KG1 (cell line): ENCODE measurements at places on chromosomes 4 and X.

- DNase-seq, result no peak
Measured at GRCh38 chr4:108372681-108373080, 203.9 kb upstream of the LEF1 start.

DNA sequence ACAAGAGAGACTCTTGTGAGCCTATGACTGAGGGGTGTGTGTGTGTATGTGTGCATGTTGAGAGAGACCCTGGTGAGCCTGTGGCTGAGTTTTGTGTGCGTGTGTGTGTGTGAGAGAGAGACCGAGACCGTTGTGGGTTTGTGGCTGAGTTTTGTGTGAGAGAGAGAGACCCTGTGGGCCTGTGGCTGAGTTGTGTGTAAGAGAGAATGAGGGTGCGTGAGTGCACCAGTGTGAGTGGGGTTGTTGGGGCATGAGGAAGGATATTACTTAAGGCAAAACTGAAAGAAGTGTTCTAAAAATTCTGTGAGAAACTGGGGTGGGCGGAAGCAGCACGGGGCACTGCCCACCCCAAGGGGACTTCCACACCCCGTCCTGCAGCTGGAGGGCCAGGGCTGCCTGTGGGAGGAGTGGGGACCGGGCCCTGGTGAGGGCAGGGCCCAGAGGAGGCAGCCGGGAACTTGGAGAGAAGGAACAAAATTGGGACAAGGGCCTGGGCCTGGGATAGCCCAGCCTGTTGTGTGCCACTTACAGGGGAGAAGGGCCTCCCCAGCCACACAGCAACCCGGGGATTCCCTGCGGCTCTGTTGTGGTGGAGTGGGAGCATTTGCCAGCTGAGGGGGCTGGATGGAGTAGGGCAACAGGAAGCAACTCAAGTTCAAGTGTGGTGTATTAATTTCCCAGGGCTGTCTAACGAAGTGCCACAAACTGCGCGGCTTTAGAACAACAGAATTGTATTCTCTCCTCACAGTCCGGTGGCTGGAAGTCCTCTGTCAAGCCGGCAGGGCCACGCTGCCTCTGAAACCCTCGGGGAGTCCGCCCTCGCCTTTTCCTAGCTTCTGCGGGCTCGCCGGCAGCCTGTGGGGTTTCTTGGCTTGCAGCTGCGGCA is 22.1 kb downstream of the TMEM131L start:
- DNase-seq, result no peak

GRCh38 chr4:152454398-152455011 is 81.4 kb downstream of the FBXW7 start:
- DNase-seq, result no peak

- no peak for DNase-seq
Measured at GRCh38 chrX:19372547-19373331, 29.0 kb downstream of the PDHA1 start.

DNA sequence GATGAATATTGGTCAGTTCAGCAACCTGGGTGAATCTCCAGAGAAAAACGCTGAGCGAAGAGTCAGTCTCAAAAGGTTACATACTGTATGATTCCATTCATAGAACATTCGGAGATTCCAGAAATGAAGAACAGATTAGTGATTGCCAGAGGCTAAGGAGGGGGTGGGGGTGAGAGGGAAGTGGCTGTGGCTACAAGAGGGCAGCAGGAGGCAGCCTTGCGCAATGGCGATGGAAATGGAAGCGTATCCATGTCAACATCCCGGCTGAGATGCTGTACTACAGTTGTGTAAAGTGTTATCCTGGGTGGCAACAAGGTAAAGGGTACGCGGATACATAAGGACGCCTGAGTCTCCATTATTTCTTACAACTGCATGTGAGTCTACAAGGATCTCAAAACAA is 18.0 kb downstream of the LYAR start:
- no peak for DNase-seq
